ENCODE measurements at places on chromosomes 7 and 10. TPM values are rescaled to one million over a fixed set of nuclear protein-coding genes. Genes with fewer than 3 reads are reported as not detected.

SNCG gene
- total RNA-seq, result 25.5 TPM

- DNase-seq, result no peak
Measured at GRCh38 chr10:93412801-93413200, 69.3 kb downstream of the MYOF start.

- DNase-seq, result no peak
Measured at GRCh38 chr10:133264461-133264860, 12.2 kb downstream of the ADAM8 start.

EBLN1 gene
- total RNA-seq, result not detected

GRCh38 chr7:13933091-13933490 lies 56.4 kb downstream of the ETV1 start:
- no peak for DNase-seq
